ENCODE measurements at places on chromosomes 3 and 15.

GRCh38 chr15:62513893-62514292 lies 348.8 kb upstream of the C2CD4B start:
- DNase-seq = no peak

DNA sequence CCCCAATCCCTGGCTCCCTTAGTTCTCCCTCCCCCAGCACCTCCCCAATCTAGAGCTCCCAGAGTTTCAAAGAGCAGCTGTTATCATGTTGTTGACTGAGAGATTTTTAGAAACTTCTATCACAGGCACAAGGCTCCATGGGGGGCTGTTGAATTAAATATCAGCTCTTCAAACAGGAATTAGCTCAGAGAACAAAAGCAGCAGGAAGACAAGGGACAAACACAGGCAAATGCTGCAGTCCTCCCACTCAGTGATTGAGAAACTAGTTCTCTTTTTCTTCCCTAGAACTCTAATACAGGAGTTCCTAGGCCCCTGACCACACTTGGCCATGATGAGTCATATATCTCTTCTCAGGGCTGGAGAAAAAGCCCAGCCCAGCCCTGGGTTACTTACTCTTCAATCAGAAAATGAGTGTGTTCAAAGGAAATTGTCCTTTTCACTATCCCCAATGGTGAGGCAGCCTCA lies 262.1 kb downstream of the IGSF11 start:
- DNase-seq = no peak

DNA sequence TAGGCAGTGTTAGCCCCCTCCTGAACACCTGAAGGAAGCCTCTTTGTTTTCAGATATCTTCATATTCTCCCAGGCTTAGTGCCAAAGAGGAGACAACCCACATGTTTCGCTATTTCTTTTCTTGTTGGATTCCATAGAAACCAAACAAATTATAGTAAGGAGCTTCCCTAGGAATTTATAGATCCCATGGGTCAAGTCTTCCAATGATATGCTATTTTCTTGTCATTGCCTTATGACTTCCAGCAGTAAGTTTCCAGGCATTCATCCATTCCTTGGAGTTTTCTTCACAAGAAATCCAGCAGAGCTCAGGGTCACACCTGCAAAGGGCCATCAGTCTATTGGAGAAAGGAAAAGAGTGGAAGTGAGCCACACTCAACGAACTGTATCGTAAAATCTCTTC lies 9.9 kb upstream of the KCNMB2 start:
- DNase-seq = no peak

GRCh38 chr15:80699981-80700380 lies 4.9 kb downstream of the ABHD17C start:
- DNase-seq = no peak

DNA sequence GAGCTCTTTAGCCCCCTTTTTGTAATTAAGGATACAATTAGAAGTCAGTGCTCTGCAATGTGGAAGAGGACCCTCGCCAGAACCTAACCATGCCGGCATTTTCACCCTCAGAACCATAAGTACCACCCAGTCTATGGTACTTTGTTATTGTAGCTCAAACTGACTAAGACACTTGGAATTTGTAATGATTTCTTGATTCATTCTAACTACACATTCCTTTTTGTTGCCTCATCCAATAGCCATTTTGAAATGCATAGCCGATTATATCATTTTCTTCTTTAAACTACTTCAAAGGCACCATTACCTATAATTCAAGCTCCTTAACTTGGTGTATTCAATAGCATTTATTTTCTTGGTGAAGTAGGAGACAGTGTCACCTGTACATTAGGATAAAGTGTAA lies 61.4 kb downstream of the GLB1 start:
- no peak for DNase-seq

DNA sequence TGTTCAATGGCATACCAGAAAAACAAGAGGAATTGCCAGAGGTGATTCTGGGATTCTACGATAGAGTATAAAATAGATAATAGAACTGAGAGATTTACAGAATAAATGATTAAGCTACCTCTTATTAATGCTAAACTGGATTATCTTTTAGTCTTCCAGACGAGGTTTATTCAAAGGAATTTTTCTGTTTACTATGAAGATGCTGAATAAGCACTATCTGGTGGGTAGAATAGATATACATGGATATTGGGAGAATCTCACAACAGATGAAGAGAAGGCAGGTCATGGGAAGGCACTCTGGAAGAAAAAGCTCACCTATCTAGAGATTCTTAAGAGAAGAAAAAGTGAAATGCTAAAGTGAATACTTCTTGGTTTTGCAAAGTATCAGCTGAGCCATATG lies 11.2 kb downstream of the CIP2A start:
- no peak for DNase-seq

- no peak for DNase-seq
Measured at GRCh38 chr3:13505147-13506130, 25.3 kb downstream of the HDAC11 start.

GRCh38 chr3:126486360-126486847 lies 10.7 kb upstream of the ZXDC start:
- DNase-seq = no peak

GRCh38 chr15:95758851-95759250 lies 571.6 kb upstream of the NR2F2 start:
- no peak for DNase-seq

- no peak for DNase-seq
Measured at GRCh38 chr3:173789530-173790162, 392.1 kb downstream of the NLGN1 start.

- no peak for DNase-seq
Measured at GRCh38 chr15:101390462-101390861, 95.4 kb upstream of the SNRPA1 start.

DNA sequence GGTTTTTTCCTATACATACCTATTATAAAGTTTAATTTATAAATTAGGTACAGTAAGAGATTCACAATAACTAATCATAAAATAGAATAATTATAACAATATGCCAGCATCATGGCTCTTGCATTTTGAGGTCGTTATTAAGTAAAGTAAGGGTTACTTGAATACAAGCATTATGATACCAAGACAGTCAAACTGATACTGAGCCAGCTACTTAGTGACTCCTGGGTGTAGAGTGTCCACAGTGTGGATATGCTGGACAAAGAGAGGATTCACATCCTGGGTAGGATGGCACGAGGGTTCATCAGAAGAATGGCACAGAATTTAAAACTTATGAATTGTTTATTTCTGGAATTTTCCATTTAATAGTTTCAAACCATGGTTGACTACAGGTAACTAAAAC lies 157.2 kb upstream of the IL12A start:
- no peak for DNase-seq

DNA sequence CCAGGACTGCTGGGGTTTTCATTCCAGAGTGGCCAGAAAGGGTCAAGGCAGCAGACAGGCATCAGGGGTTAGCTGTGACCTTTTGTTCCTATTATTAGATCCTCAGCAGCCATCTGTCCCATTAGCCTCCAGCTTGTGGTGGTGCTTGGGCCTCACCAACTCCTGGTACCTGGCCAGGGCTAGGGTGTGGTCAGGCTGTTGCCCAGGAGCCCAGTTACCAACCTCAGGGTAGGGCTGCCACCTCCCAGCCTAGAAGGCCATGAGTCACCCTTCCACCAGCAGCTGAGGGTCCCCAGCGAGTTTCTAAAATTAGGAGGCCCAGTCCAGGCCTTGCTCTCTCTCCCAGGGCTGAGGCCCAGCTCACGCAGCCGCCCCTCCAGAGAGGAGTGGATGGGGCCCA lies 12.2 kb downstream of the TMEM43 start:
- peak; percentile 82 for DNase-seq

DNA sequence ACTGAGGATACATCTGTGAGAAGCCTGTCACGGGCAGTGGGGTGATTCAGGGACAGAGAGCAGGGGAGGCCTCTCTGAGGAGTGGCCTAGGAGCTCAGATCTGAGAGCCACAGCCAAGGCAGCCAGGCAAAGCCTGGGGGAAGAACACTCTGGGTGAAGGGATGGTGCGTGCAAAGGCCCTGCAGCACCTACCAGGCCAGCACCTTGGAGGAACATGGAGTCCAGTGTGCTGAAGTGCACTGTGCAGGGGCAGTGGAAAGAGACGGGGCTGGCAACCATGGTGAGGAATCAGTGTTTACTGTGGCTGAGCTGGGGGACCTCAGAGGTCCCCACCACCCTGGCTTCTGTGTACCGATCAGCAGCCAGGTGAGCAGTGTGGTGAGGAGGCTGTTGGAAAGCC lies 48.0 kb downstream of the NUP210 start:
- DNase-seq = no peak

GRCh38 chr15:66848116-66848515 lies 146.1 kb downstream of the SMAD6 start:
- peak; percentile 65 for DNase-seq

DNA sequence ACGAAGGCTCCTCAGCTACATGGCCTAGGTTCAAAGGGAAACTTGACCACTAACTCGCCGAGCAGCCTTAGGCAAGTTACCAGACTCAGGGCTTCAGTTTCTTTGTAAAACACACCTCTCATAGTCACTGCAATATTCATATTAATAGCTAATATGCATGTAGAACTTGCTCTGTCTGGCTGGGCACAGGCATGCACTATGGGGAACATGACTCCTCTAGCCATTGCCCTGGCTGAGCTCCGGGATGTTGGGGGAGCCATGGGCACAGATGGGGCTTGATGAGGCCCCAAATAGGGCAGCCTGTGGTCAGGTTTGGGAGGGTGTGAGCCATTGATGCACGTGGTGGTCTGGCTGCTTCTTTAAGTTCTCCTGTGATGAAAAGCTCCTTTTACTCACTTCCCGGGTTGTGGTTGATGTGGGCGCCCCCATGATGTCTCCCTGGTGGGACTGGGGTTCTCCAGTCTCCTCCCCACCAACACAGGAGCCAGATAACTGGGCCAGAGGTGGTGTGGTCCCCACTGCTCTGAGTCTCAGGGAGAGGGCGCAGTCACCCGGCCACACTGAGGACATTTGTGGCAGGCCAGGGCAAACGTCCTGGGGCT lies 29.4 kb upstream of the DUSP7 start:
- DNase-seq = no peak

DNA sequence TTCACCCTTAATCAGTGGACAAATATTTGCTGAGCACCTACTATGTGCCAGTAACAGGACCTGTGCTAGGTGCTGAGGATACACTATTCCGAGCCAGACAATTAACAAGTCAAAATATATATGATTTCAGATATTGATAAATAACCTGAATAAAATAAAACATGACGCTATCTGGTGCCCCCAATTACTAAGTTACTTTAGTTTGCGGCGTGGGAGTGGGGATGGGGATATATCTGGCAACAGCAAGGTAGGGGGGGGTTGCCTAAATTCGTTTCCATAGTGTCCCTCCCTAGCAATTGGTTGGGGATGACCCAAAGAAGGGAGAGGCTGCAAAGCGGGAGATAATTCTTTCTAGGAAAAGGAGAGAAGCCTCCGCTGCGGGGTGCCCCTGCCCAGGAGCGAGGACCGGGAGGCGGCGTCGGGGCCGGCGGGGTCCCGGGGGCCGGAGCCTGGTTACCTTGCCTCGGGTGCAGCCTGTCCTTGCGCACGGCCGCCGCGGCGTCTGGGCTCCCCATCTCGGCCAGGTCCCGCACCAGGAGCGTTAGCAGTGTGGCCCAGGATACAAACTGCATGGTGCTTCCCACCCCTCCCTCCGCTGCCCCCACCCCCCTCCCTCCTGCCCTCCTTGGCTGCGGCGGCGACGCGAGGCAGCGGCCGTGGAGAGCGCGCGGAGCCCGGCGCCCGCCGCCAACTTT lies 567 bp downstream of the ADAMTS9 start:
- DNase-seq = peak; percentile 81

DNA sequence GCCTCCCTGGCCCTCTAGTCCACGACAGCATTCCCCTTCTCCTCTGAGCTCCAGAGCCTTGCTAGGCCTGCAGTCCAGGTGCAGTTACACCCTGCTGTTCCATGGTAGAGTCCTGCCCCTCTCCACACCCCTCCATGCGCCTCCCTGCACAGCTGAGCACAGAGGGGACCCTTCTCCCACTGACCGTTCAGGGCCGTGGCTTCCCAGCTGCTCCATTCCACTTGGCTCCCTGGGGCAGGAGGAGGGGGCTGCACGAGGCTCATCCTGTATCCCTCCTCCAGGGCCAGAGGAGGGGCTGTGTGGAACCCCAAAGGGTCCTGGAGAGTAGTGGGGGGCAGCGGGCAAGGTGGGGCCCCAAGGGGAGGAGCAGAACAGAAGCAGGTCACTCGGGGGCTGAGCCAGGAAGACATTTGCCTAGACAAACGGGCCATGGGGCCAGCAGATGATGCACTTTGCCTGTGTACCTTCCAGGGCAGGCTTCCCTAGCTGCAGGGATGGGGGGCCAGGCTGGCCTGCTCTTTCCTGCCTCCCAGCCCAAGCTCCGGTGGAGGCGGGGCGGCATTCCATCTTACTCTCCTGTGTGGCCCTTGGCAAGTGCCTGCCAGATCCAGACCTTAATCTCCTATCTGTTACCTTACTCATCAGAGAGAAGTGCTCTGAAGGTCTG lies 20.7 kb upstream of the GOLGA6C start:
- DNase-seq = no peak

DNA sequence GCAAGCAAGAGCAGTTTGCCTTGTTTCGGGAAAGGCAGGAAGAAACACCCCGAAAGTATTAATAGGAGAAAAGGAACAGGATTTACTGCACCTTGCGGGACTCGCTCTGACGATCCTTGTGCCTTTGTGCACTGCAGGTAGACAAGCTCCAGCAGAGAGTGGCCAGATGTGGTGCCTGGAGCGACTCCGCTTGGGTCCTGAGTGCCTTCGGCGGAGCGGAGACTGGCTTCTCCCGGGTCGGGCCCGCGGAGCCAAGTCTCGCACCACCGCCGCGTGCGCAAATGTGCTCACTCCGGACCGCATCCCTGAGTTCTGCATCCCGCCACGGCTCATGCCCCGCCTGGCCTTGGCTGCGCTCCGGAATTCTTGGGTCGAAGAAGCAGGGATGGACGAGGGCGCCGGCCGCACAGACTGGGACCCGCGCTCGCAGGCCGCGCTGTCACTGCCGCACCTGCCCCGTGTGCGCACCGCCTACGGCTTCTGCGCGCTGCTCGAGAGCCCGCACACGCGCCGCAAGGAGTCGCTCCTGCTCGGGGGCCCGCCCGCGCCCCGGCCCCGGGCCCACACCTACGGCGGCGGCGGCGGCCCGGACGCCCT lies 769 bp downstream of the C2CD4A start:
- DNase-seq = no peak

DNA sequence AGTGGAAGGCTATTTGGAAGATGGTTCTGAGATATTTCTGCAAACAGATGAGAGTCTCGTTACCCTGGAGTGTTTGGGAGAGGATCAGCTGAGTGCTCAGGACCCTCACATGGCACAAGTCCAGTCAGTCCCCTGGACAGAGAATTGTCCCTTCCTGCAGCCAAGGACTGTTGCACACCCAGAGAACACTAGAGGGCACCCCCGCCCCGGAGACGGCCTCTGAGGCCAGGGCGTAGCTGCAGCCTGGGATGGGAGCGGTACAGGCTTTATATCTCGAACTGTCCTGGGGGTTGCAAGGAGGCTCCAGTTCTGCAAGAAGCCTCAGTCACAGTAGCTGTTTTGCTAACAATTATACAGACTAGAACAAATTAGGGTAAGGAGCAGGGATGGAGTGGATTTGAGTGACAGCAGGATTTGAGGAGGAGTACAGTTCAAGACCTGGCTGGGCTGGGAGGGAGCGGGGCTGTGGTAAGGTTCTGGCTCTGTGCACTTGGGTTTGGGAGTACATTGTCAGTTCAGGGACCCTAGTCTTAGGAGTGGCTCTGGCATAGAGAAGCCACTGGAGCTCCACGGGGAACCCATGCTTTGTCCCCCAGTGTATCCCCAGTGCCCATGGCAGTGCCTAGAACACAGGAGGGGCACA lies 67.6 kb upstream of the HACD2 start:
- DNase-seq = peak; percentile 88
